ENCODE measurements at places on chromosomes 7 and 10.

GRCh38 chr7:132584796-132585494 lies 8.7 kb upstream of the PLXNA4 start:
- DNase-seq: no peak

DNA sequence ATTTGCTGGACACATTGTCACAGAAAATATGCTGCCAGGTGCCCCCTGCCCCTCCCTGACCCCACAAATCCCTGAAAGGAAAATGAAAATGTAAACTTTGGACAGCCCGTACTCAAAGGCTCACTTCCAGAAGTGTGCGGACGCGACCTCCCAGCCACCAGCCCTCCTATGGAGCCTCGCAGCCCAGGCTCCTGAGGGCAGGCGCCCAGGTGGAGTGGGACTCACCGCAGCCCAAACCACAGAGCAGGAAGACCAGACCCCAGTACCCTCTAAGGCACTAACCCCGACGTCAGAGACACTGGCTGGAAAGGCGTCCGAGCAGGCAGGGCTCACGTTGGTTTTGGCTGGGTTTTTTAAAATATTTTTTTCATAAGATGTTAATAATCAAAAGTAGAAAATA lies 57.3 kb downstream of the CSGALNACT2 start:
- no peak for DNase-seq

GRCh38 chr7:39565538-39565937 lies 666 bp upstream of the YAE1 start:
- DNase-seq: no peak

DNA sequence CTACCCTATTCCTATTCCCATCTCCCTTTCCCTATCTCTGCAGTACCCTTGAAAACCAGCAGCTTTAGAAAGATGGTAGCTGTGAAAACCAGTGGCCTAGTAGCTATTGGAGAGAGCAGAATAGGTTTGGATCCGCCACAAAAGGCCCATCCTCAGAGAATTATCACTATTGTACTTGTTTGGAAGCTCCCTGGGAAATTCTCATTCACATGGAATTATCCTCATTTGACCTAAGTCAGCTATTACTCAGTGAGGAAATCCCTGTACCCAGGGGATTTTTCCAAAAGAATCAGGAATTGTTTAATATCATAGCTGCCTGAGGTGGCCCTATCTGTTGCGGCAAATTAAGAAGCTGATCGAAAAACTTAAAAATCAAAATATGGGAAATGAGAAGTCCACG lies 51.6 kb downstream of the DGKI start:
- no peak for DNase-seq

- no peak for DNase-seq
Observed at GRCh38 chr7:133290041-133290440, 37.2 kb downstream of the EXOC4 start.

Data from NCI-H2171 treated with DMSO at 0.1 percent for 48 hours (cell line).